HCT116 (cell line): ENCODE measurements at places on chromosomes 1 and 21.

DNA sequence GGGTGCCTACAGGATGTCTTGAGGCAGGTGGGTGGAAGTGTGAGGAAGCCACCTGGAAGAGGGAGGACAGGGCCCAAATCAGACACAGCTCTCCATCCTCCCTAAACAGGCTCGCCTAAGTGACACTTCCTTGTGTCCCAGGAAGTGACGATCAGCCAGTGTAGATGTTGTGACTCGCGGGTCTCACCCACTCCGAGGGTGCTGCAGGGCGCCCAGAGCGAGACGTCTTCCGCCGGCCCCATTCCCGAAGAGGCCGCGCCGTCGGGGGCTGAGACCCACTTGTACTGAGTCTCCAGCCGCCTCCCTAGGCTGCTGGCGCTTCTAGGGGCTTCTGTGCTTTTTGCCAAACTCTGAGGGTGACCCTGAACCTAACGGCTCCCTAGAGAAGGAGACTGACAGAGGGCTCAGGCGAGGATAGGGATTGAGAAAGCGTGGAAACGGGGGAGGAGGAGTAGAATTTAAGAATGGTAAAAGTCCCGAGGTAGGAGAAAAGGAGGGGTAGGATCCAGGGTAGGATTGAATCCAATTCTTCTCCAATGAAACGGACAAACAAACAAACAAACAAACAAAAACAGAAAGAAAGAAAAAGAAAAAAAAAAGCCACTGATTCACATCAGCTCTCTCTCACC is 543 bp upstream of the MARK1 start:
- no peak for DNase-seq

DNA sequence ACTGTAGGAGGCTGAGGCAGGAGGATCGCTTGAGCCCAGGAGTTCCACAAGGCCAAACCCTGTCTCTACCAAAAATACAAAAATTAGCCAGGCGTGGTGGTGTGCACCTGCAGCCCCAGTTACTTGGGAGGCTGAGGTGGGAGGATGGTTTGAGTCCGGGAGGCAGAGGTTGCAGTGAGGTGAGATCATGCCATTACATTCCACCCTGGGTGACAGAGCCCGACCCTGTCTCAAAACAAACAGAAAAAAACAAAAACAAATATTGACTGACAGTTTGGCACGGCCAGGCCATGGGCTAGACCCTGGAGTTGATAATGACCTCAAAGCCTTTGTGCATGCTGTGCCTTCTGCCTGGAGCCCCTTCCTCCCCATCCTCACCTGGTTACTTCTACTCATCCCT is 19.2 kb upstream of the RSPO1 start:
- no peak for DNase-seq

DNA sequence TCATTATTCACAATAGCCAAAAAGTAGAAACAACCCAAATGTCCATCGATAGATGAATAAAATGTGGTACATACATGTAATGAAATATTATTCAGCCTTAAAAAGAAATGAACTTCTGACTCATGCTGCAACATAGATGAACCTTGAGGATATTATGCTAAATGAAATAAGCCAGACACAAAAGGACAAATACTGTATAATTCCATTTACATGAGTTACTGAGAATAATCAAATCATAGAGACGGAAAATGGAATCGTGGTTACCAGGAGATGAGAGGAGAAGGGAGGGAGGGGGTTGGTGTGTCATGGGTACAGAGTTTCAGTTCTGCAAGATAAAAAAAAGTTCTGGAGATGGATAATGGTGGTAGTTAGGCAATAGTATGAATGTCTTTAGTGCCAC is 184.1 kb downstream of the PSMG1 start:
- DNase-seq: no peak

GRCh38 chr1:232416026-232416568 is 213.8 kb downstream of the SIPA1L2 start:
- no peak for DNase-seq

DNA sequence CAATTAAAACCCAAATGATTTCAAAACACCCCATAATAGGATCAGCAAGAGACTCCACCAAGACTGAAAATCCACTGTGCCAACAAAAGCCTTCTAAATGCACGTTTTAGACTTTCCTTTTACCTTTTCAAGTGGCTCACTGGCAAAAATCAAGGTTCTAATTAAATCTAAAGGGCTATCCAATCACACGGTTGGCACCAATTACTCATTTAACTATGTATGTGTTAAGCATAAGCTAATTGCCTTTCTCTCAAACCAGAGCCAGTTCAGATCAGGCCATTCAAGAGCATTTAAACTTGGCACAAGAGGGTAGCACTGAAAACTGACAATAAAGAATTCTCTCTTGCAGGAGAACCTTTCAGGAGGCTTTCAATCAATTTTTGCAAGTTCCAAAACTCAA is 139.5 kb downstream of the RGS7 start:
- no peak for DNase-seq

GRCh38 chr1:246245541-246245940 is 261.5 kb downstream of the SMYD3 start:
- DNase-seq: no peak

DNA sequence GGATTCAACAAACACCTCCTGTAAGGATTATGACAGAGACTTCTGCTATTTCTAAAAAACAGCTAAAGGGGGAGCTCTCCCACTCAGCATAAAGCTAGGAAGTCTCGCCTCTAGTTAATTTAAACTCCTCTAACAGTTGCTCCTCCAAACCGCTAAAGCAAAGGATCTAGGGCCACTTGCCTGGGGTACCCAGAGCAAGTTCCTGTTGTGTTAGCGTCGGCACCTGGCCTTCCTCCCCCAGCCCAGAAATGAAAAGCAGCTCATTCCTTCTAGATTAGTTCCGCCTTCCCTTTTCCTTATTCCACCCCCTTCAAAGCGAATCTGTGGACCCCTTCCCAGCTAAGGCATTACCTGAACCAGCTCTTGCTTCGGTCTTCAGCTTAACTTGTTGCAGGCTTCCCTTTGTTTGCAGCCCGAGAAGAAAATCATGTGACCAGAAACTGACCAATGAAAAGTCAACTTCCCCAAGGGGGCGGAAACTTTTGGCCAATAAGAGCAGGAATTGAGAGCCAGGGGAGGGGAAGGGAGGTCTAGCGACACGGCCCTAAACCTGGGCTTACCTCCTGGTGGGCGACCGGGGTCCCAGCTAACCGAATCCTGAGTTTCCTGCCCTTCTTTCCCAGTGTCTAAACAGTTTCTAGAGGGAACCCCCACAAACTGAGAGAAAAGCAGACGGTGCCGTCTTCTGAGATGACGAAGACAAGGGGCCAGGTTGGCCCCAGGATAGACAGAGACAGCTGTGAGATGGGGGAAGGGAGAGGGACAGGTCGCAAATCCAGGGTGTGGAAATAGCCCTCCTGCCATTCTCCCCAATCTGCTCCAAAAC is at the start of gene PBXIP1:
Gene PBXIP1, minus strand, starts transcription at position 382 of the 826 bp plus-strand sequence. CDS start 2,378 bp downstream, outside the sequence.
- DNase-seq: peak; percentile 80

DNA sequence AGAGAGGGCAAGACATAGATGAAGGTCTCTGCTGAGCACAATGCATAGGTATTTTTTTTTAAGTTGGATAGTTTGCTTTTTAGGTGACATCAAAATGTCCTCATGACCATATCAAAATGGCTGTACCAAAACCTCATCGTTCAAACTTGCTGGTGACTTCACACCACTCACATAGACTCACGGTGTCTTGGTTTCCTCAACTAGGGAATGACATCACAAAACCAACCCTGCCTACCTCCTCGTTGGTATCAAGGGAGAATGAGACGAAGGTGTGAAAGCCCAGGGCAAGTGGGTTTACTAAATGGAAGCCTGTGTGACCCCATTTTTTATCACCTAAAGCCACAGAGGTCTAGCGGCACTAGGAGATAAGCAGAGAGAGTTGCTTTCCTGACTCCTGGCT is 1.6 kb downstream of the PIGR start:
- no peak for DNase-seq

- DNase-seq: no peak
Measured at GRCh38 chr1:209627027-209627731, 25.0 kb downstream of the LAMB3 start.

- DNase-seq: no peak
Measured at GRCh38 chr1:83857103-83857502, 141.8 kb downstream of the TTLL7 start.

- DNase-seq: no peak
Measured at GRCh38 chr1:203144661-203145060, 17.1 kb downstream of the ADORA1 start.

DNA sequence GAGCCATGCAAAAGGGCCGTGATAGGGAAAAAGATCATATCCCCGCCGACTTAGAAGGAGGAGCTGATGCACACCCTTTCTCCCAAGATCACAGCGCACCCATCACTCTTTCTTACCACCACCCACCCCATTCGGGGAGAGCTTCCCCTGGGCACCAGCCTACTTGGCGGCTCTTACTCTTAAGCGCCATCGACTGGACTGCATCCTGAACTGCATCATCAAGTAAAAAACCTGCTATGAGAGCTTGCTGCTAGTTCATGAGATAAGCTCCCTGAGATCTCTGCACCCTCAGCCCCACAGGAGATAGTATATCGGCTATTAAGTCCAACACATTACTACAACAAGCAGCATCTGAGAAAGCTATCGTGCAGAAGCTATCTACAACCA is 125.1 kb downstream of the BARHL2 start:
- DNase-seq: no peak

DNA sequence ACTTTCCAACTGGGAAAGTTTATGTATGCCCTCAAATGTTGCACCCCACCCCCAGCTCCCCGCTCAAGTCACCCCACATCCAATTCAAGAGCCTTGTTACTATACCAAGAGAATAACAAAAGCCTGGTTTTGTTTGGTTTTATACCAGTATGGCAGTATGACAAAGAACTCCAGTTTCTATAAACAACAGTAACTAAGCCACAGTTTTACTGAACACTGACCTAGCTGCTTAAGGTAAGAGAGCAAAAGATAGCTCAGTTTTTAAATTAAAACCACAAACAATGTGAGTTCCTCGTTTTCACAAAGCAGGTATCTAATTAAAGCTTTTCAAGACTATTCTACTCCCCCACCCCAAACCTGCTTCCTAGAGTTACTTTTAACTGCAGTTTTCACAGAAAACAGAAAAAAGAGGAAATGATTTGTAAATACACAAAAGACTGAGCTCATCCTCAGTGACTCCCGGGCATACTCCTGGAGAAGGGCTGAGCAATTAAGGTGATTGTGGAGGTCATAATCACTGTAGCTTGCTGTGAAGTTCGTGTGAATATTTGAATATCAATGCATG is 59.3 kb upstream of the LHX8 start:
- DNase-seq: no peak

DNA sequence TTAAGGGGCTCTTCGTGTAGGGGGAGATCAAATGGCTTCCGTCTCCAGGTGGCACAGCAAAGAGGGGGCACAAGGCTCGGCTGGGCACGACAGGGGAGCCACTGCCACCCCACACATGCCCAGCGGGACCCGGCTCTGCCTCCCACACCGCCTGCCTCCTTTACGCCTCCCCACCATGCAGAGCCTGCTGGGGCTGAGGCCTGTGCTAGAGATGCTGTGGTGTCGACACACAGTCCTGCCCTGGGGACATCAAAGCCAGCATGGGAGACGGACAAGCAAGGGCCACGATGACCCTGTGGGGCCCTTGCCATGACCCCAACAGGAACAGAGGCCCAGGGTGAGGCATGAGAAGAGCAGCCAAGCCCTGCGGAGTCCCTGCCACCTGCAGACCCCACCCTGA is 102.8 kb downstream of the NPHP4 start:
- no peak for DNase-seq

GRCh38 chr1:162881590-162881989 is 20.6 kb upstream of the CCDC190 start:
- no peak for DNase-seq

- no peak for DNase-seq
Measured at GRCh38 chr1:32977546-32978087, 13.0 kb upstream of the RNF19B start.

GRCh38 chr21:44286716-44287632 is 1.3 kb downstream of the AIRE start:
- DNase-seq: no peak

DNA sequence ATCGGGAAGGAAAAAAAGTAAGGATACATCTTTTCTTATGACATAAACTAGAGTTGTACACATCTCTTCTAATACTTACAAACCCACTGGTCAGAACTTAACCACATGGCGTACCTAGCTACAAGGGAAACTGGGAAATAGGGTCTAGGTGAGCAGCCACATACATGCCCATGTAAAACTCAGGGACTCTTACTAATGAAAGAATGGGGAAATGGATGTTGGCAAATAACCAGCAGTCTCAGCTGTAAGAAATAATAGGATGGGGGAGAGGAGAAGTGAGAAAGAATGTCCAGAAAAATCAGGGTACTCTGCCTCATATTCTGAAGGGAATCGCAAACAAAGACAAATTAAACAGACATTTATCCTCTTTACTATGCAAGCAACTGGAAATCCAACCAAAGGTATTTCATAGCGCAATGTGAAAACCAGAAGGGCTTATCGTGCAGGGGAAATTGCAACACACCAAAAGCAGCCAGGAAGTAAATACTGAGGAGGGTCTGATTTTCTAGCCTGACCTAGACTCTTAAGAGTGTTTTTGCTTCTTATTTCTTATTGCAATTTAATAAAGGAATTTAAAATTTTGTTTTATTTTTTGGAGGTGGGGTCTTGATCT is 17.5 kb downstream of the GTF2B start:
- DNase-seq: no peak

DNA sequence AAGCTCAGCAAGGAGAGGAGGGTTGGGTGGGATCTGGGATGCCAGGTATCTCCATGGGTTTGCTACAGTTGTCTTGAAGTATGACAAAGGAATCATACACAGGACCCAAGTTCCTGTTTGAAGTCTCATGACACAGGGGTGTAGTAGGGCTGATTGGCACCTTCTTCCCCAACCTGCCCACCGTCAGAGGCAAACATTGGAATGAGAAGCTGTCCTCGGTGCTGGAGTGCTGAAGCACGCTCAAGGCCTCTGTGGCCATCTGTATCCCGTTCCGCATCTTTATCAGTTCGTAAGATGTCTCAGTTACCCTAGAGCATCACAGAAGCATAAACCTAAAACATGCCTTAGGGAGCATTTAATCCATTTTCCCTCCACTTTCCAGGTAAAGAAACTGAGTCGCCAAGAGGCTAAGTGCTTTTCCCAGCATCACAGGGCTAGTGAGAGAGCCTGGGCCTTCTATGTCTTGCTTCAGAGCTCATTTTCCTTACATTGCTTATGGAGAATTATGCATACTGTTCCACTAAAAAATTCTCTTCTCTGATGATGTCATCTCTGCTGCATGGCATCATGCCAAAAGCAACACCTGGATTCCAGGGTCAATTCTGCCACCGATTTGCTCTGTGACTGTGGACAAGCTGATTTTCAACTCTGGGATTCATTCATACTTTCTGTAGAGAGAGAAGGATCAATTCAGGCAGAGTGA is 34.2 kb downstream of the VWA5B1 start:
- no peak for DNase-seq
